Right lobe of liver (tissue), 6 donors: ENCODE measurements at places on chromosomes 3 and 15. TPM values are rescaled to one million over a fixed set of nuclear protein-coding genes. Genes with fewer than 3 reads are reported as not detected.

CPN2 gene
- total RNA-seq: 204 TPM

DNA sequence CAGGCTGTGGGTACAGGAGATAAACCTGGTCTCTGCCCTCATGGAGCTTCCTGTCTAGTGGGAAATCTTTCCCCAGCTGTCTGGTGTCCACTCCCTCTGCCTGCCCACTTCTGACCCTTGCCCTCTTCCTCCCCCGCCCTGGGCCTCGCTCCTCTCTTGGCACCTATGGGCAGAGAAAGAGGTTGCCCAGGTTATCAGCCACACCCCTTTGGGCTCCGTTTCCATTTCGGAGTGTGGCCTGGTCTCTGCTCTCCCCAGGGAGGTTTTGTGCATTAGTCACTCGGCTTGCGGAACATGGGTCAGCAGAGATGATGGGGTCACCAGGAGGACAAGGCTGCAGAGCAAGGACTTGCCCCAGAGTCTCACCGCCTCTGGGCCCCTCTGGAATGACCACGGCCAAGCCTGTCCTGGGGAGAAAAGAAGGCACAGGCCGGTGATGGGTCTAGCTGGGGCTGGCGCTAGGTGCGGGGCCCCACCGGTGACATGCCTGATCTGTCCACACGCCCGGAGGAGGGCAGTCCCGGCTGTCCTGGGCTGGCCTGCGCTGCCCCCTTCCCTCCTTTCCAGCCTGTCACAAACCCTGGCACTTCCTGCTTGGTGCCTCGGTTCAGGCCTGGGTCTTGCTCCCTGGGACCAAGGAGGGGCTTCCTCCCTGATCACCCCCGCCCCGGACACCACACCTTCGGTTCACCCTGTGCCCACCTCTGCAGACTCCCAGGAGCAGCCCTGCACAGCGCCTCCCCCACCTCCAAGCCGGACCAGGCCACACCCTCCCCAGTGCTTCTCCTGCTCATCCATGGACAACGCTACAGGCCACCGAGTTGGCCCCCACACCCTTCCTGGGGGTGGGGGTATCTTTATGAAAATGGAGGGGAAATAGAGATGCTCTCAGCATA lies 35.6 kb upstream of the MUC4 start:
- no peak overlapping the region for H3K27ac ChIP-seq
- H3K36me3 ChIP-seq: no peaks in the 10 kb centered on the region
- peaks cover 23% of the 10 kb centered on the region for H3K4me1 ChIP-seq
- H3K4me3 ChIP-seq: no peak overlapping the region
- no peaks in the 10 kb centered on the region for H3K27me3 ChIP-seq

DNA sequence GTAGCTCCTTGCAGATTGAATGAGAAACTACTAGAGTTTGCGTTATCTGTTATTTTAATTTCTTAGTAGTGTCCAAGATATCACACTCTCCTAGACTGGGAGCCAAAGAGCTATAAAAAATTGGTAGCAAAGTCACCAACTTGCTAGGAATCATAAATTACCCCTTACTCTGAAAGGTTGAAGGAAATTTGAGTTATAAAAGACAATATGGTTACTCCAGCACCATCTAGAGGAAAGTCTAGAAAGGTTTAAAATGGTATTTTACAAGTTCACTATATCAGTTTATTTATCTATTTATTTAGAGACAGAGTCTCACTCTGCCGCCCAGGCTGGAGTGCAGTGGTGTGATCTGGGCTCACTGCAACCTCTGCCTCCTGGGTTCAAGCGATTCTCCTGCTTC lies 121.6 kb downstream of the RBPMS2 start:
- peaks cover 19% of the 10 kb centered on the region for H3K4me1 ChIP-seq
- no peaks in the 10 kb centered on the region for H3K27me3 ChIP-seq
- DNase-seq: no peak
- no peak overlapping the region for H3K27ac ChIP-seq
- H3K36me3 ChIP-seq: no peaks in the 10 kb centered on the region
- no peak overlapping the region for H3K4me3 ChIP-seq

DNA sequence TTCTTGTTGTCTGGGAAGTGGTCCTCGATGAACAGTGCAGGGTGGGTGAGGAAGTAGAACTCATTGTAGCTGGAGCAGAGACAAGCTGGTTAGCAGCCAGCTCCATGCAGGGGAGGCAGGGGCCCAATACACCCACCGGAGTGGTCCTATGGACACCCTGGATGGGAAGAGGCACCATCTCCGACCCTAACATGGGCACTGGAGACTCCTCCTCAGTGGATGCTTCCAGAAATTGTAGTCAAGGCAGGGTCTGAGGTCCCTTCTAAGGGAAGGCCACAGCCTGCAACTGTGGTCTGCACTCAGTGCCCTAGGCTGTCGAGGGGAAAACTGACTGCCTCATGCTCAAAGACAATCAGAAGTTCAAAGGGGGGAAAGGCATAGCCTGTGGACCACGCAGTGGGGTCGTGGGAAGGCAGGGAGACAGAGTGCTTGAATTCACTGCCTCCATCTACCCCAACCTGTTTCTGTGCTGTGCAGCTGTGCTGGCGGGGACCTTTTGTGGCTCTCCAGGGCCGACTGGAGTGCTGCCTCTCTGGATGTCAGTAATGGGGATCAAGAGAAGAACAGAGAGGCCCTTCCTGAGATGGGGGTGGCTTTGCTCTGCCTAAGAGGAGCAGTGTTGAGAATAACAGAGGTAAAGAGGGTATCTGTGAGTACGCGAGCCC lies 41.9 kb downstream of the KY start:
- no peaks in the 10 kb centered on the region for H3K36me3 ChIP-seq
- H3K27ac ChIP-seq: no peak overlapping the region
- no peaks in the 10 kb centered on the region for H3K27me3 ChIP-seq

- no peak for DNase-seq
- H3K4me3 ChIP-seq: no peak overlapping the region
- no peaks in the 10 kb centered on the region for H3K27me3 ChIP-seq
- H3K4me1 ChIP-seq: peaks cover 6% of the 10 kb centered on the region
- peak overlapping the region; percentile 14 for H3K27ac ChIP-seq
- no peaks in the 10 kb centered on the region for H3K36me3 ChIP-seq
These were observed 587.4 kb upstream of the SGO1 start for GRCh38 chr3:20773320-20773984.

DNA sequence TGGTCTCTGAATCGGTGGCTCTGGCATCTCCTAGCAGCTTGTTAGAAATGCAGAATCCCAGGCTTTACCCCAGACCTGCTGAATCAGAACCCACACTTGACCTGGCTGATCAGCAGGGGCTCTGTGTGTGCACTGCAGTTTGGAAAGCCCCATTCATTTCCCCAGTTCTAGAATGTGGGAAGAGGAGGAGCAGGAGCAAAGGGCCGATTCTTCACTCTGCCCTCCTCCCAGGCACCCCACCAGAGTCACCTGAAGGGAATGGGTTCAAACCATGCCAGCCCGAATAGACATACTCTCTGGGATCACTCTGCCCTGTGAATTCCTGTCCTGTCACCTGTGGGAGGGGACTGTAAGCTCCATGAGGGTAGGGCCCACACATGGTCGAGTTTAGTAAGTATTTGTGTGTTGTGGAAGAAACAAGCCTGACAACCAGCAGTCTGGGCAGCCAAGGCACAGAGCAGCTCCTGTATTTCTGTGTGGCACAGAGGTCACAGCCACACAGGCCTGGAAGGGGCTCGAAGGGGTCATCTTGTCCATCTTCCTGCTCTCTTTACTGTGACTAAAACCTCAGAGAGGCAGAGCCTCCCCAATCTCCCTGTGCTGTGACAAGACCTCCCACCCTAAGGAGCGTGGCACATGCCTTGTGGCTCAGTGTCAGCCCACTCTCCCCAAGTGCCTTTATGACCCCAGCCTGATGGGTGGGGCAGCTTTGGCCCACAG lies 29.0 kb upstream of the HHATL start:
- H3K27ac ChIP-seq: no peak overlapping the region
- no peaks in the 10 kb centered on the region for H3K27me3 ChIP-seq
- H3K4me3 ChIP-seq: no peak overlapping the region

DNA sequence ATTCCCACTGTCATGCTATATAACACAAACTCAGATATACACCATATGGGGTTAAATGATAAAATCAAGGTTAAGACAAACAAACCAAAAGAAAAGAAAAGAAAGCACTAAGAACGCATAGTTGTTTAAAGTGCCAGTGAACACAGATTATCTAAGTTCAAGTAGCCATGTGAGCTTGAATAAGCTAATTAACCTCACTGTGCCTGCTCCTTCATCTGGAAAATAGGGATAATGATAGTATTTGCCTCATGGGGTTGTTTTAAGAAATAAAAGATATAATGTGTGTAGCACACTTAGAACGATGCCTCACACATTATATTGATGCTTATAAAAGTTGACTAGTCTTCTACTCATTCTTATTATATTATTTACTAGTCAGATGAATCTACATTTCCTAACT lies 72.6 kb upstream of the IL12A start:
- DNase-seq: no peak
- H3K36me3 ChIP-seq: no peaks in the 10 kb centered on the region
- no peak overlapping the region for H3K27ac ChIP-seq
- H3K27me3 ChIP-seq: no peaks in the 10 kb centered on the region
- peaks cover 7% of the 10 kb centered on the region for H3K4me1 ChIP-seq

GOLGA8J gene
- 0.23 TPM for total RNA-seq

SPESP1 gene
- total RNA-seq: 2.3 TPM

DNA sequence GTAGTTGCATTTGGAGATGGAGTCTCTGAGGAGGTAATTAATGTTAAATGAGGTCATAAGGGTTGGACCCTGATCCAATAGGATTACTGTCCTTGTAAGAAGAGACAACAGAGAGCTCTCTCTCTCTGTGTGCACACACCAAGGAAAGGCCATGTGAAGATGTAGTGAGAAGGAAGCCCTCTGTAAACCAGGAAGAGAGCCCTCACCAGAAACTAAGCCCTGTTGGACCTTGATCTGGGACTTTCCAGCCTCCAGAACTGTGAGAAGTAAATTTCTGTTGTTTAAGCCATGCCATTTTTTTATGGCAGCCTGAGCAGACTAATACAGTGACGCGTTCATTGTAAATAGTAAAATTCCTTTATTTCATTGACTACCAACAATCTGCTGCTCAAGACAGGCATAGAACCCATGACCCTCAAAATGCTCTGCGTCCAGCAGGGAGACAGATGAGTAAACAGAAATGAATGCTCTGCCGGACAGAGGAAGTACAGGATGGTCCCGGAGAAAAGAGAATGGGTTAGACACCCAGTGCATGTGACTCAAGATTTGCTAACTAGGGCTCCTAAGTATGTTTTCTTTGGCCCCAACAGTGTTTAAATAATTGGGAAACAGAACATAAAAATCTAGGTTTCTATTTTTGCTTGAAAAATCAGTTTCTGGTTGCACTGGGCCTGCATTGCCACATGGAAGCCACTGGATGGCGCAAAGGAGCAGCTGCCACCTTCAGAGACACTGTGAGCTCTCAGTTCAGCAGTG lies 37.9 kb upstream of the TNFAIP8L3 start:
- no peaks in the 10 kb centered on the region for H3K27me3 ChIP-seq
- H3K27ac ChIP-seq: no peak overlapping the region
- no peaks in the 10 kb centered on the region for H3K4me1 ChIP-seq

DNA sequence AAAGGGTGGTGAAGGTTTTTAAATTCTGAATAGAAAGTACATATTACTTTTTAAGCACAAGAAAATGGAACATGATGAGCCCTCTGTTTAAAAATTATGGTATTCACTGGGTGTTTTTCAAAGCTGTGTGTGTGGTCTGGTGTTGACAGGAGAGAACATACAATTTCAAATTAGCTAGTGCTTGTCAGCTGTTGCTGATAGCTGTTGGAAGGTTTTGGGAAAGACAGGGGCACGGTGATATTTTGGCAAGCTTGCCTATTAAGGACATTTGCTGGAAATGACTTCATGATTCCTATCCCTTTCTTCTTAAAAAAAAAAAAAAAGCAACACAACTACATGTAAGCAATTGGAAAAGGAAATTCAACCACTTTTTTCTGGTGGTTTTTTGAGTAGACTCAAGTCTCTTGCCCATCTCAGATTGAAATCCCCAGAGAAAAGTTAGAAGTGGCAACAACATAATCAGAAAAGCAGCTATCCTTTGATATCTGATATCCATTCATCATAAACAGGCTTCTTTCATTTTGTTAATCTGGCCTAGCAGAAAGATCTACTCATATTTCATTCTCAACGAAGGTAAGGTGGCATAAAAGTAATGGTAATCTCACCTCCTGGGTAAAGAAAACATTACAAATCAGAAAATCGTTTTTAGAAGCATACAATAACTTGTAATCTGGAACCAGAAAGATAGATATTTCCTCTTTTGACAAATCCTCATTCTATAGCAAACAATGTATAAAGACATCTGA lies 130.0 kb downstream of the RBMS3 start:
- no peaks in the 10 kb centered on the region for H3K27me3 ChIP-seq
- no peak overlapping the region for H3K4me3 ChIP-seq
- H3K4me1 ChIP-seq: no peaks in the 10 kb centered on the region
- no peak for DNase-seq

- no peak overlapping the region for H3K4me3 ChIP-seq
- H3K36me3 ChIP-seq: no peaks in the 10 kb centered on the region
- no peaks in the 10 kb centered on the region for H3K4me1 ChIP-seq
- H3K27ac ChIP-seq: no peak overlapping the region
- DNase-seq: no peak
These were observed 8.0 kb upstream of the OXTR start for GRCh38 chr3:8777201-8777977.

DNA sequence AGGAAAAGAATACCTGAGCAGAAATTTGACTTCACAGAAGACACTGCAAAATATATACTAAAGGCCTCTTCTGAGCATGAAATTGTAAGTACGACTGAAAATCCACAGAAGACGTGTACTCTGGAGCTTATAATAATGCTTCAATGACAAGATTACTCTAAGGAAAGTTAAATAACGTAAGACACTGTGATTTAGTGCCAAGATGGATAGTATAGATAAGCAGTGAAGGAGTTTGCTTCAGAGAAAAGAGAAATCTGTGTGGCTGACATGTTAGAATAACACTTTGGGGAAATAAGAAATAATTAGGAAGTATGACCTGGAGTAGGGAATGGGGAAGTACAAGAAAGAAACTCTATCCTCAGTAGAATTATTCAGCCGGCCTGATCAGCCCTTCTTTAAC lies 28.9 kb downstream of the ALDH1A2 start:
- H3K27ac ChIP-seq: no peak overlapping the region
- no peaks in the 10 kb centered on the region for H3K36me3 ChIP-seq
- no peaks in the 10 kb centered on the region for H3K27me3 ChIP-seq
- DNase-seq: no peak
- H3K4me3 ChIP-seq: no peak overlapping the region
